ENCODE measurements at places on chromosomes 7 and 10.

DNA sequence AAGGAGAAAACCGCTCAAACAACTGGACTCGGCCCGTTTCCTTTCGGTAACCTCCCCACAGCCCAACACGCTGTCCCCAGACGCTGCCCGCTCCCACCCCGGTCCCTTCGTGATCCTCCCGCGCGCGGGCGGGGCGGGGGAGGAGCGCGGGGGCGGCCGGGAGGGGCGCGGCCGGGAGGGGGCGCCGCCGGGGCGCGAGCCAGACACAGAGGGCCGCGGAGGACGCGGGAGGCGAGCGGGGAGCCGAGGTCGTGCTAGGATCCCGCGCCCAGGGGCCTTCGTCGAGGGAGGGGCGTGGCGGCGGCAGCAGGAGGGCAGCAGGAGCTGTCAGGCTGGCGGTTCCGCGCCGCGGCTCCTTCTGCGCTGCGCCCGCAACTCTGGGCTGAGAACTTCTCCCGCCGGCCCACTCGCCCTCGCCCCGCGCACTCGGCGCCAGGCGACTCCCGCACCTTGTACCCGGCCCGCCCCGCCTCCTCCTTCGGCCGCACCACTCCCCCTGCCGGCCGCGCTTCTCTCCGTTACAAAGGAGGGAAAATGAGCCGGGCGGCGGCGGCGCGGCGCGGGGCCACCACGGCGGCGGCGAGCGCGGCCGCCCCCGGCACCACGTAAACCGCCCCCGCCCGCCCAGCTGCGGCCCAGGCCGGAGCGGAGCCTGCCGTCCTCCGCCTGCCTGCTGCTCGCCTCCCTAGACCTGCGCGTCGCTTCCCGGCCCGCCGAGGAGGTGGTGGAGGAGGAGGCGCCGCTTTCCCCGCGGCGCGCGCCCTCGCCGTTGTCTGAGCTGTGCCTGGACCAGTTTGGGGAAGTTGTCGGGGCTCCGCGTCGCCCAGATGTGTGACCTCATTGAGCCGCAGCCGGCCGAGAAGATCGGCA, at the start of gene CDK14:
TSS of gene CDK14 (plus strand) at position 521 of the 870 bp plus-strand sequence. CDS start at position 828, 307 bp downstream.
- peak; percentile 63 for DNase-seq

DNA sequence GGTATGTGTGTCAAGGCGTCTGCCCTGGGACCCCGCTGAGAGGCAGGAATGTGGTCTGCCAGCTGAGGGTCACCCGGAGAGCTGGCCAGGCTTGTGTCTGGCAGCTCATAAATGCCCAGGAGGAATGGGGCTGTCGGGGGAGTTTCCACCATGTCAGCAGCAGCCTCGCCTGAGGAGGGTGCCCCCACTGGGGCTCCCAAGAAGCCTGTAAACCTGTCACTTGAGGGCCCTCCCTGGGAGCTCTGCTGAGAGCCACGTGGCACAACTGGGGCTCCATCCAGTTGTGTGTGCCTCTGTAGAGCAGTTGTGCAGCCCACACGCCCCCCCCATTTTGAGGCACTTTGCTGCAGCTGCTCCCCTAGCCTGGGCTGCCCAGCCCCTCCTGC, 70.6 kb downstream of the NEURL1 start:
- DNase-seq: no peak

GRCh38 chr7:79361214-79361613, 92.3 kb downstream of the MAGI2 start:
- DNase-seq: no peak

DNA sequence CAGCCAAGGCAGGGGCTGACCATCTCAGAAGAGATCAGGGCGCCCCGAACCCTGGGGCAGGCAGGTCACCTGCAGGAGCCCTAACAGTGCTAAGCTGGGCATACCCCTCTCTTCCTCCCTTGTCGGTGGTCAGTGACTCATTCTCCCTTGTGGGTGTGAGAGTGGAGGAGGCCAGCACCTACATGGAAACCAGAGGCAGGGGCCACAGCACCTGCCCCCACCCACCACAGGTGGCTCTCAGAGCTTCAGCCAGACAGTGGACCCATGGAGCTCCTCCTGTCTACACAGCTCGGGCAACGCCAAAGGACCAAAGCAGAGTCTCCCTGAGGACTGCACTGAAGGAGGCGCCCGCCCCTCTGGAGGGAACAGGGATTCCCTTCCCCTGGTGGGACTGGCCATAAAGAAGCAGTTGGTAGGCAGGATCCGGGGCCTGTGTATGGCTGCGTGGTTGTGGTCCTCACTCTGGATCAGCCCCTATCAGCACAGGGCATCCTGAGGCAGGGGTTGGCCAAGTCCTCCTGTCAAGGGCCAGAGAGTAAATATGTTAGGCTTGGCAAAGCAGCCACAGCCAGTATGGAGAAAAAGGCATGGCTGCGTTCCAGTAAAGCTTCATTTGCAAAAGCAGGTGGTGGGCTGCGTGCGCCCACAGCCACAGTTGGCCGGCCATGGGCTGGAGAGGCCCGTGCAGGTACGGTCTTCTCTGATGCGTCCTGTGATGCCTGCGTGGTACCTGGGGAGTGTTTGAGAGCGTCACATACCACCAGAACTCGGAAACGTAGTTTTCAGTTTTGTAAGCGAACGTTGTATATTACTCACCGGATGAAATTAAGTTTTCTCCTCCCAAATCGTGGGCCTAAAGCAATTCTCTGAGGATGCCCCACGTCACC, 198.2 kb downstream of the EBF3 start:
- no peak for DNase-seq

GRCh38 chr7:131346885-131347592, 19.4 kb downstream of the MKLN1 start:
- no peak for DNase-seq

DNA sequence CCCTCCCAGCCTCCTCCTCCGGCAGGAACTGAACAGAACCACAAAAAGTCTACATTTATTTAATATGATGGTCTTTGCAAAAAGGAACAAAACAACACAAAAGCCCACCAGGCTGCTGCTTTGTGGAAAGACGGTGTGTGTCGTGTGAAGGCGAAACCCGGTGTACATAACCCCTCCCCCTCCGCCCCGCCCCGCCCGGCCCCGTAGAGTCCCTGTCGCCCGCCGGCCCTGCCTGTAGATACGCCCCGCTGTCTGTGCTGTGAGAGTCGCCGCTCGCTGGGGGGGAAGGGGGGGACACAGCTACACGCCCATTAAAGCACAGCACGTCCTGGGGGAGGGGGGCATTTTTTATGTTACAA, 83.3 kb downstream of the PAX2 start:
- DNase-seq: no peak

GRCh38 chr10:123462246-123462645, 203.9 kb upstream of the GPR26 start:
- DNase-seq: no peak

- peak; percentile 51 for DNase-seq
Observed at GRCh38 chr7:33961948-33962347, 56.6 kb downstream of the BMPER start.

DNA sequence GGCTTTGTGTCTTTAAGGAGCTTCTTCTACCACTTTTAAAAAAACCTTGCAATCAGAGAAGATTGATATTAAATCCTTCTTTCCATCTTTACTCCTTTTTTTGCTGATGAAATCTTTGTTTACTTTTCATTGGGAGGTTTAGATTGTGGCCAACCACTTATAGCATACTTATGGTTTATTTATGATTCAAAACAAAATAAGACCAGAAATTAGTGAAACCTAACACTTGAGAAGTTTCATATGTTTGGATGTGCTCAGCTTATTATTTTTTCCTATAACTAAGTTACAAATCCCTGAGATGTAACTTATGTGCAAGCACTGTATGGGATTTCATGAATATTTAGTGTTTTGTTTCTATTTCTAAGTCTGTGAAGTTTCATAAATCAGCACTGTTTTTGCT, 13.5 kb upstream of the PRPS1L1 start:
- no peak for DNase-seq
